Hematopoietic multipotent progenitor cell treated with erythropoietin and hydrocortisone succinate and interleukin-3 and kit ligand, for 8 days (in vitro differentiated cells): ENCODE measurements at places on chromosomes 11 and 22.

GRCh38 chr11:111461460-111462235 is 50.5 kb downstream of the BTG4 start:
- no peak for DNase-seq

DNA sequence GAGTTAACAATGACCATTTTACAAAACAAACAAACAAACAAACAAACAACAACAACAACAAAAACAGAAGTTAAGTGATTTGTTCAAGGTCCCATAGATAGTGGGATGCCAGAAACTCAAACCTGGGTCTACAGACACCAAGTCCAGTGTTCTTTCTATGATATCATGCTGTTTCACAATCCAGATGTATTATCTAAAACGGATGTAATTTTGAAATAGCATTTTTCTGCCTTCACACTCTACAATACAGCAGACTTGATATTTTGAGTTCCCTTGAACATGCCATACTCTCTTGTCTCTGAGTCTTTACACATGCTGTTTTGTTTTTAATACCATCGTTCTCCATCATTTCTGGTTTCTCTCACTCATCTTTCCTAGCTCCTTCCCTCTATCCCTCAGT is 104.5 kb downstream of the RELT start:
- no peak for DNase-seq

GRCh38 chr22:49838771-49839717 is 11.4 kb upstream of the BRD1 start:
- DNase-seq: peak; percentile 57

GRCh38 chr11:9153651-9154050 is 62.3 kb upstream of the SCUBE2 start:
- no peak for DNase-seq

DNA sequence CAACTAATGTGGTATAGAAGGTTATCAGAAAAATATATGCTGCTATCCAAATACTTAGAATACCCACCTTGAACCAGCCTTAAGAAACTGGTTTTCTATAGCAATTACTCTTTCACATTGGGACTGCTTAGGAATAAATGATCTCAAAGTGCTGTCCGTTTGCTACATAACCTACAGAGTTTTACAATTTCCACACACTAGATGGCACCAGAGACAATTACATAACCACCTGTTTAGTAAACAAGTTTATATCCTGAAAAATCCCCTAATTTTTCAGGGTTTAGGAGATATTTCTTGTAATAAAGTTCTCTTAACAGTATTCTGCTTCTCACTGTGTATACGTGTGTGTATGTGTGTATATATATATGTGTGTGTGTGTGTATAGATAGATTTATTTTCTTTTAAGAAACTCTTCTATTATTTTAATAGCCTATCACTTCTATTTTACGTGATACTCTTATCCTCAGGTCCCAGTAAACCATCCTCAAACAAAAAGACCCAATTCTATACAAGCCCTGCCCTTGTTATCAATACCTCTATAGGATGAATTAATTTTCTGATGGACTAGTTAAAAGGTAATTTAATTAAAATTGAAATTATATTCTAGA is 6.7 kb upstream of the OR5I1 start:
- peak; percentile 43 for DNase-seq

- DNase-seq: no peak
These were observed 45.0 kb upstream of the BIRC3 start for GRCh38 chr11:102272047-102272824.

DNA sequence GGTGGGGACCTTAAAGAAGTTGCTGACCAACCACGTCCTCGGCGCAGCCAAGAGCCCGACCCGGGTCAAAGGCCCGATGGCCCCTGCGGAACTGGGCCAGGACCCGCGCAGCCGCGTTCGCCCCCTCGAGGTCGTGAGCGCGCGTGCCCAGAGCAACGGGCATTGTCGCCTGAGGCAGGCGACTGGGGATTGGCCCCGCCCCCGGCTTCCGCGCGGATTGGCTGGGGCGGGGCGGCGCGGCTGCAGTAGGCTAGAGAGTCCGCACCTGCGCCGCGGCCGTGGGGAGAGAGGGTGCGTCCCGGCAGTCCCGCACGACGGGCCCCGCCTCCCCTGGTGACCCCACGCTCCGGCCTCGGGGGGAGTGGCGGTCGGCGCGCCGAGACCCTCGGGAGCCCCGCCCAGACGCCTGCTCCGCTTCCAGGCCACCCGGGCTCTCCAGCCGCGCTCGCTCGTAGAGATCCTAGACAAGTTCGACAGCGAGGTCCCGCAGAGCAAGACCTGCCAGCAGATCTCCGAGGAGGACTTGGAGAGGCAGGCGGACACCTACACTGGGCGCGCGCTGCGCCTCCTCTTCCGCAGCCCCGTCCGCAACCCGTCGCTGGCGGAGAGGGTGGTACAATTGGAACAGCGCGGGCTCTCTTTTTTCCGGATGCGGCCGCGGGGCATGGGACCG is 8.3 kb upstream of the PPIL2 start:
- DNase-seq: peak; percentile 84

DNA sequence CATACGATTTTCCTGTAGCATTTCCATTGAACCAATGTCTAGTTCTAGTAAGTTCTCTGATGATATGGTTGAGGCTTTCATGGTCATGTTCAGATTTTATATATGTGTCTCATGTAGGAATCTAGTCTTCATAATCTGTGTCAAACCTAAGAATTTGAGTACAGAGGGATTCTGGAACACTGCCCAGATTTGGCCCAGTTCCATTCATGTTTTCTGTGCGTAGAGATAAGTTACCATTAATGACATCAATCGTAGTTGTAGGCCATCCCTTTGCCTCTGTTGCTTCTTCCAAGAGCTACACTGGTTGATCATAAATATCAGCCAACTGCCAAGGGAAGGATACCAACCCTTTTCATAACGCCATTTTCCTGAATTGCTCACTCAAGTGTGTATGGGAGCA is 23.3 kb downstream of the ST3GAL4 start:
- DNase-seq: peak; percentile 70

- peak; percentile 27 for DNase-seq
These were observed 14.5 kb upstream of the P4HA3 start for GRCh38 chr11:74325649-74326645.

DNA sequence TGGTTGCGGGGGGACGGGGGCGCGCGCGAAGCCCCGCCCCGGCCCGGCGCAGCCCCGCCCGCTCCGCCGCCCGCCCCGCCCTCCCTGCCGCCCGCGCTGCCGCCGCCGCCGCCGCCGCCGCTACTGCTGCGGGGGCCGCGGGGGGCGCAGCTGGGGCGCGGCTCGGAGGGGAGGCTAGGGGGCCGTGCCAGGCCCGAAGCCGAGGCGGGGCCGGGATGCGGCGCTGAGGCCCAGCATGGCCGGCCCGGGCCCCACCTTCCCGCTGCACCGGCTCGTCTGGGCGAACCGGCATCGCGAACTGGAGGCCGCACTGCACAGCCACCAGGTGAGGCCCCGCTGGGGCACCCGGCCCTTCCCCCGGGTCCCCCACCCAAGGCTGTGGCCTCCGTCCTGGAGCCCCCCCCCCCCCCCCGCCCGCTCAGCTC is at the start of gene ANKRD13D:
TSS of gene ANKRD13D (plus strand) at position 78 of the 425 bp plus-strand sequence. CDS start at position 236, 158 bp downstream.
- DNase-seq: no peak

- no peak for DNase-seq
These were observed 522.6 kb downstream of the TMEM135 start for GRCh38 chr11:87560352-87560751.
